Activated CD8-positive, alpha-beta T cell treated with anti-CD3 and anti-CD28 coated beads, Interleukin-2, amount 10 ng/mL, durations not matched to agents 7 days and 5 days (primary cell): ENCODE measurements at places on chromosomes 4 and X.

DNA sequence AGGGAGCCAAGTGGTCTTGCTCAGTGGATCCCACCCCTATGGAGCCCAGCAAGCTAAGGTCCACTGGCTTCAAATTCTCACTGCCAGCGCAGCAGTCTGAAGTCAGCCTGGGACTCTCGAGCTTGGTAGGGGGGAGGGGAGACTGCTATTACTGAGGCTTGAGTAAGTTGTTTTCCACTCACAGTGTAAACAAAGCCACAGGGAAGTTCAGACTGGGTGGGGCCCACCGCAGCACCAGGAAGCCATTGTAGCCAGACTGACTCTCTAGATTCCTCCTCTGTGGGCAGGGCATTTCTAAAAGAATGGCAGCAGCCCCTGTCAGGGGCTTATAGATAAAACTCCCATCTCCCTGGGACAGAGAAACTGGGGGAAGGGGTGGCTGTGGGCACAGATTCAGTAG, 721.0 kb upstream of the NDST4 start:
- no peaks in the 10 kb centered on the region for H3K4me1 ChIP-seq
- no peaks in the 10 kb centered on the region for H3K27me3 ChIP-seq
- H3K36me3 ChIP-seq, result no peaks in the 10 kb centered on the region

DNA sequence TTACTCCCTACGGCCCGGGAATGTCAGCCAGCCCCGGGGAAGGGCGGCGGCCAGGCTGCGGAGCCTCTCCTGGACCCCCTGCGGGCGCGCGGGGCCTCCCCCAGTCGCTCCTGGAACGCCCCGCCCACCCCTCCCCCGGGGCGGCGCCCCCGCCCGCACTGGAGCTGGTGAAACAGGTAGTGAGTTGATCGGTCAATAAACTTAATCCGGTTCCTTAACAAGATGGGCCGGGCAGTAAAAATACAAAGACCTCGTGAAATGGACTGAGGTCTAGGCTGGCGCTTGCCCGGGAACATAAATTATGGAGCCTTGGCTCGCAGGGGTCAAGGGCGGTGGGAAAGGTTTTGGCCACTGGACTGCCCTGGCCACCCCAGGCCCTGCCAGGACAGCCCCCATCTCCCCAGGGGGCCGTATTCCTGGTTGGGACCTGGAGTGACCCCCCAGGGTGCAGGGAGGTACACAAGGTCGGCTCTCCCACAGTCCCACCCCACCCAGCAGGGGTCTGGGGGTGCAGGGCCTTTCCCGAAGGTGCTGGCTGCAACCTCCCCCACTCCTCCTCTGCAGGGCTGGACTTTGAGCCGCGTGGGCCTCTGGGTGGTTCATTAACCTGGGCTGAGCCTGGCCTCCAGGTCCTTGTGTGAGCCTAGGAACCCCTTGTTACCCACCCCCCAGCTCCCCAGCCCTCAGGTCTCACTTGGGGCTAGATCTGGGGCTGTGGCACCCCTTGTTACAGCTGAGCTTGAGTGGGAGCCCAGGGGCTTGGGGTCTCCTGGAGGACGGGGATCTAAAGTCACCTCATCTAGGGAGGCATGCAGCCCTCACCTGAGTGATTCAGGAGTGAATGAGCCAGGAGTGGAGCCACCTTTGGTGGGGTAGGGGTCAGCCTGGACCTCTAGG, 2.5 kb downstream of the FGFR3 start:
- H3K36me3 ChIP-seq, result no peaks in the 10 kb centered on the region
- H3K27me3 ChIP-seq, result peaks cover 16% of the 10 kb centered on the region
- DNase-seq, result no peak
- no peak overlapping the region for H3K27ac ChIP-seq

DNA sequence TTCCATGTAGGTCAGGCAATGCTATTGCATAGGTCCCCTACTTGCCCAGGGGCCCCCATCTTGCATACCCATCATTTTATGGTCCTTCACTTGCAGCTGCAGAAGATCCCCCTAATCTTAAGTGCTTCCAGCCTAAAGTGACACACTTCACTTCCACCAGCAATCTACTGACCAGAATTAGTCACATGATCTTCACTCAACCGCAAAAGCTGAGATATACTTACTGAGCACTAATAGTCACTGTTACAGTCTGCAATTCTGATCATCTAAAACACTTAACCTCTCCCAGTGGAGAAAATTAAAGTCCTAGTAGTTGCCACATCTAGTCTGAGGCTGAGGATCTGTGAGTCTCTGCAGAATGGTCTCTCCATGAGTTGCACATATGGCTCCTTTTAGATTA, 82.1 kb downstream of the AREG start:
- H3K4me3 ChIP-seq, result no peak overlapping the region
- no peak for DNase-seq
- H3K27ac ChIP-seq, result no peak overlapping the region
- H3K4me1 ChIP-seq, result no peaks in the 10 kb centered on the region
- no peaks in the 10 kb centered on the region for H3K27me3 ChIP-seq

- H3K27me3 ChIP-seq, result peaks cover 51% of the 10 kb centered on the region
- H3K27ac ChIP-seq, result peak overlapping the region; percentile 87
- peaks cover 36% of the 10 kb centered on the region for H3K4me1 ChIP-seq
- peaks cover 15% of the 10 kb centered on the region for H3K36me3 ChIP-seq
- DNase-seq, result no peak
Measured at GRCh38 chr4:30720661-30721184, 554 bp downstream of the PCDH7 start.

GRCh38 chr4:78735697-78736096, 40.5 kb upstream of the BMP2K start:
- DNase-seq, result no peak
- H3K27ac ChIP-seq, result no peak overlapping the region
- no peaks in the 10 kb centered on the region for H3K27me3 ChIP-seq
- no peak overlapping the region for H3K4me3 ChIP-seq
- H3K36me3 ChIP-seq, result no peaks in the 10 kb centered on the region

DNA sequence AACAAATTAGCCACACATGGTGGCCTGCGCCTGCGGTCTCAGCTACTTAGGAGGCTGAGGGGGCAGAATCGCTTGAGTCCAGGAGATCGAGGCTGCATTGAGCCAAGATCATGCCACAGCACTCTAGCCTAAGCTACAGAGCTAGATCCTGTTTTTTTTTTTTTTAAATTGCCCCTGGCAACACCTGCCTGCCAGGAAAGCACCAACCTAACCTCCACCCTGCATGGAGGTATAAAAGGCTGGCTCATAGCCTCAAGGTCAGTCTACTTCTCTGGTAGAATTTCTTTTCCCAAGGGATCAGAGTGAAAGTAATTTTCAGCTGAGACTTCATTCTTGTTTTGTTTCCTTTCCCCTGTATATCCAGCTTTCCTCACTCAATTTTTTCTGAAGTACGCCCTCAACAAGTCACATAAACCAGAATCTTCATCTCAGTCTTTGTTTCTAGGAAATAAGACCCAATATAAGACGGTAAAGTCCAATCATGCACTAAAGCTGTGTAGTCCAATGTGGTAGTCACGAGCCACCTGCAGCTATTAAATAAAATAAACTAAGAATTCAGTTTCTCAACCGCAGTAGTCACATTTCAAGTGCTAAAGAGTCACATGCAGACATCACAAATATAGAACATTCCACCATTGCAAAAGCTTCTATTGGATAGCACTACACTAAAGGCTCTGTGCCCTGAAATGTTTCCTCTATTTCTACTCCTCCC, 113.3 kb downstream of the HPGD start:
- no peaks in the 10 kb centered on the region for H3K4me1 ChIP-seq
- no peak for DNase-seq
- H3K36me3 ChIP-seq, result no peaks in the 10 kb centered on the region
- H3K4me3 ChIP-seq, result no peak overlapping the region
- no peaks in the 10 kb centered on the region for H3K27me3 ChIP-seq
